ENCODE measurements at places on chromosomes 2 and 18. TPM values are rescaled to one million over a fixed set of nuclear protein-coding genes. Genes with fewer than 3 reads are reported as not detected.

ANO7 gene
- not detected for total RNA-seq

CCDC68 gene
- 0.52 TPM for total RNA-seq

RFX8 gene
- total RNA-seq = under 0.01 TPM

MYOM1 gene
- 661 TPM for total RNA-seq

ATP6V1B1 gene
- 1.6 TPM for total RNA-seq

DPY30 gene
- 25.1 TPM for total RNA-seq

ZNF521 gene
- 40.2 TPM for total RNA-seq

TTN gene
- 2,245 TPM for total RNA-seq

SERPINB5 gene
- not detected for total RNA-seq

ERICH2 gene
- total RNA-seq = 0.52 TPM

B4GALT6 gene
- 3.1 TPM for total RNA-seq
